ENCODE measurements at places on chromosomes 1 and 21.
A peak's percentile ranks its signal among the peaks of the same experiment; 100 is the strongest.

DNA sequence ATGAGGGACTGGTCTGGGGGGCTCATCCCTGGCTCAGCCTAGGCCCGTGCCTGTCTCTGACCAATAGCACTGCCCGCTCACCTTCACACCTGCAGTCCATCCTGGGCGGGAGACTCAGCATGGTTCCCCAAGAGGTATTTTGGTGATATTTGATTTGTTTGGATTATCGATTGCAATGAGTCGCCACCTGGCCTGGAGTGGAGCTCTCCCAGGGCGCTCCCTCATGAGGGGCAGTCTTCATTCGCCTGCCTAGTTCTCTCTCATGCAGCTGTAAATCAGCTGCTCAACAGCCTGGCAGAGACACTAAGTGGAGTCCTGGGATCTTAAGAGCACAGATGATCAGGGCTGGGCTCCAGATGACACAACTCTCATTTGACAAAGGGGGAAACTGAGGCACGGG lies 90.1 kb upstream of the ACTL8 start:
- no peak for DNase-seq

- no peak for DNase-seq
Measured at GRCh38 chr1:109954041-109954512, 30.5 kb upstream of the AHCYL1 start.

DNA sequence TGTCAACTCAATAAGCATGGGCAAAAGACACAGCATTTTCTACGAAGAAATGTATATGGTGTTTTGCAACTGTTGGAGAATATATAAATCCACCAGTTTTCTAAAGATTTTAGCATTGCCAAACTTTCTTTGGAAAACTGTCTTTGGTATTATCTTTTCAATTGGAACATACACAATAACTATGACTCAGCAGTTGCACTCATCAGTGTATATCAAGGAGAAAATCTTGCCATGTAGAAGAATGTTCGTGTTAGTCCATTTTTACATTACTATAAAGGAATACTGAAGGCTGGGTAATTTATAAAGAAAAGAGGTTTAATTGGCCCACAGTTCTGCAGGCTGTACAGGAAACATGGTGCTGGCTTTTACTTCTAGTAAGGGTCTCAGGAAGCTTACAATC lies 41.1 kb downstream of the PRKAA2 start:
- no peak for DNase-seq

DNA sequence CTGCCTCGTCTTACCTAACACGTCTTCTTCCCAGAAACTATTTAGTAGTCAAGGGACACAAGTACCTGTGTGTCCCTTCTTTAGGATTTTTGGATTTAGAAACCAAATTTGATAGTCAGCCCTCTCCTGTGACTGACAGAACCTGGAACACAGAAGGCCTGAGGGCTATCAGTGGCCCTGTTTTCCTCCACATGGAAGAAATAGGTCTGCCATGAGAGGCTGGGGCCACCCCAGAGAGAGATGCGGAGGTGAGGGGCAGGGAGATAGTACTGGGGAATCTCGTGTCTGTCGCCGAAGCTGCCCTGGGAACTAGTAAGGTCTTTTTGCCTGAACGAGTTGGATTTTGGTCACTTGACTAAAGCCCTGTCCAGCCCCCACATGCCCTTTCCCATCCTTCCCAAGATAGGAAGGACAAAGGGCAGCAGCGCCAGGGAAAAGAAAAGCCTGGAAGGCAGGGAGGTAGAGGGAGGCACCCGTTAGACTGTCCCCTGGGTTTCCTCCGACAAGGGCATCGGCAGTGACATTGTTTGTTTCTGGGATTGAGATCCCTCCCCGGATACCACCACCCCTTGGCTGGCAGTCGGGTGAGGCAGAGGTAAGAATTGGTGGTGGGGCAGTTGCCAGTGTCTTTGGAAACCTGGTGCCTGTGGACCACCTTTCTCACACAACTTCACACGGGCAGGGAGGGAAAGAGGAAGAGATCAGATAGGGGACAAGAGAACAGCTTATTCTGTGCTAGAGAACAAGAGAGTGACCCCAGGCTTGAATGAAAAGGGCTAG lies 19.8 kb downstream of the SMIM12 start:
- no peak for DNase-seq

GRCh38 chr1:103387898-103388297 lies 137.6 kb upstream of the RNPC3 start:
- no peak for DNase-seq

DNA sequence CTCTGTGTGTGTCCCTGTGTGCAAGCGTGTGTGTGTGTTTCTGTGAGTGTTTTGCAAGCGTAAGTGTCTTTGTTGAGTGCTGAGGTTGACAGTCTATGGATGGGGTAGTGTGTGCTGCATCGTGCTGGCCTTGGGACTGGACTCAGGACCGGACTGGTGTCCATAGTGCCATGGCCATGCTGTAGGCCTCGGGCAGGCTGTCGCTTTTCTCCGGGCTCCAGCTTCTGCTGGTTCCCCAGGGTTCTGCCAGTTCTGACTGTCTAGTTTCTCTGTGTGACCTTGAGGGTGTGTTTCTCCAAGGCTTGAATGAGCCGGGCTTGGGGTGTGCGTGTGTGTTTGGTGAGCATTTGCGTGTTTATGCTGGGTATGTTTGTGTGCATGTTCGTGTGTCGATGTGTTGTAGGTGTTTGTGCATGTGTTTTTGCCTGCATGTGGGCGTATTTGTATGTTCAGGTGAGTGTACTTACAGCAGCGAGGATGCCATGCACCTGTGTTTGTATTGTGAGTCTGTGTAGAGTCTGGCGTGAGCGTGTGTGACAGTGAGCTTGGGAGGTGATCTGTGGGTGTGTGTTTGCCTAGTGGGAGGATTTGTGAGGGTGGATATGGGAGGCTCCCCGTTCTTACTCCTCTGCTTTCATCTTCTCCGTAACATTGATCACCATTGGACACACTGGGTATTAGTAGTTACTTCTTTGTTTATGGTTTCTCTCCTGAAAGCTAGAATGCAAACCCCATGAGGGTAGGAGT lies 51.7 kb upstream of the POU3F1 start:
- DNase-seq: no peak

DNA sequence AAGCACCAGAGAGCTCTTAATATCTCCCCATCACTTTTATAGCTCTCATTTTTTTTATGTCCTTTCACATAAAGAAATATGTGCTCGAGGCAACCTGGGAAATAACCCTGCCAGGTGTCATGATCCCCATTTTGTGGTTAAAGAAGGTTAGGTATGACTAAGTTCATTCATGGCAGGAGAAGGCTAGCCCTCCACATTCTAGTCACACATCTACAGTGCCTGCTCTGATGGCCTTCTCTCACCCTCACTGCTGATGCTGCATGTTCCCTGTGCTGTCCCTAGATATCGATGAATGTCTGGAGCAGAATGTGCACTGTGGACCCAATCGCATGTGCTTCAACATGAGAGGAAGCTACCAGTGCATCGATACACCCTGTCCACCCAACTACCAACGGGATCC lies 187.5 kb downstream of the TPR start:
- DNase-seq: peak; percentile 61

GRCh38 chr21:34313116-34313515 lies 50.7 kb upstream of the KCNE2 start:
- DNase-seq: peak; percentile 8

DNA sequence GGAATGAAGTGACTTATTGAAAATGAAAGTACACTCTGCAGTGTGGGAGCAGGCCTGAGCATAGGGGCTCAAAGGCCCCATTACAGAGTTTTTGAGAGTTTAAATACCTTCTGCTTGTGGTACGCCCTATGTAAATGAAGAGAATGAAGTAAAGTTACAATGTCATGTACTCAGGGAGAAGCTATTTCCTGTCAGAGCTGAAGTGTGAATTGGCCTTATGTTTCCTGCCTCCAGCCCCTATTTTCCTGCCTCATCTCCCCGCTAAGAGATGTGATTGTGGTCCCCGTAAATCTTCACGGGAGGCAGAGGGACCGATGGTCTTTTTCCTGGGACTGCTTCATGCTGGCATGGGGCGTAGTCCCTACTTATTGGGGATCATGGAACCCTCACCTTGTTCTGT lies 2.5 kb upstream of the ZNF683 start:
- no peak for DNase-seq

- DNase-seq: peak; percentile 38
Measured at GRCh38 chr21:43733529-43734071, 14.7 kb downstream of the PDXK start.

DNA sequence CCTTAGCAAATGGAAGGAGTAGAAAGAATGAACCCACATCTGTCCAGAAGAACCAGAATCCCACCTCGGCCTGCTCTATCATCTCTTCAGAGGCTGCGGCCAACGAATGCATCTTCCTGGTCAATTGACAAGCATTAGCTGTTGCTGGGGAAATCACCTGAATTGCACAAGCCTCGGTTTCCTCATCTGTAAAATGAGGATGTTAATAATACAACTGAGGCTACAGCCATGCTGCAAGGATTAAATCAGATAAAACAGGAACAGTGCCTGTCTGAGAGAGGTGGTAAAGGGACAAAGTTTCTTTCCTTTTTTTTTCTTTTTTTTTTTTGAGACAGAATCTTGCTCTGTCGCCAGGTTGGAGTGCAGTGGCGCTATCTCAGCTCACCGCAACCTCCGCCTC lies 99.8 kb downstream of the KIF14 start:
- DNase-seq: no peak

- DNase-seq: no peak
Measured at GRCh38 chr1:154222918-154223317, 2.2 kb downstream of the UBAP2L start.

DNA sequence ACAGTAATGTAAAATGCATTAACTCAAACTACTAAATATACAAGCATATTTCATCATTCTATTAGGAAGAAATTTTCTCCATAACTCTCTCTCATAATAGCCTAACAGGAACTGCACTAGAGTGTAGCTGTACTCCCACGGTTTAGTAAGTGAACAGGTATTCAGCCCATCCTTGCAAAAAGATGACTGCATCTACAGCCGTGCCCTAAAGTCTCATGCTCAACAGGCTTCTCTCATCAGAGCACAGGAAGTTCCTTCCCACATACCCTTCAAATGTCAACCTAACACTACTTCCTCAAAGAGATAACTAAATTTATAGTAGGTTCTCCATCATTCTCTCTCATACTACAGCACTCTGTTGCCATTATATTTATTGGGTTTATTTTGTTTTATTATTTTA lies 251.6 kb downstream of the AKT3 start:
- peak; percentile 59 for DNase-seq

- no peak for DNase-seq
Measured at GRCh38 chr1:157540852-157541251, 11.5 kb downstream of the FCRL5 start.

DNA sequence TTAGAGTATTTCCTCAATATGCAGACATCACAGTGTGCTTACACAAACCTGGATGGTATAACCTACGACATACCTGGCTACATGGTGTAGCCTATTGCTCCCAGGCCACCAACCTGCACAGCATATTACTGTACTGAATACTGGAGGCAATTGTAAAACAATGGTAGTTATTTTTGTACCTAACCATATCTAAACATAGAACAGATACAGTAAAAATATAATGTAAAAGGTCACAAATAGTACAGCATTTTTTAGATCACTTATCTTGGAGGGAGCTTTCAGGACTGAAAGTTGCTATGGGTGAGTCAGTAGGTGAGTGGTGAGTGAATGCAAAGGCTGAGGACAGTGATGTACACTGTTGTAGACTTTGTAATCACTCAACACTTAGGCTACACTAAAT lies 492.3 kb downstream of the MRPL39 start:
- DNase-seq: no peak

- DNase-seq: no peak
Measured at GRCh38 chr1:90561103-90561783, 155.9 kb downstream of the BARHL2 start.

- DNase-seq: no peak
Measured at GRCh38 chr21:44088401-44088780, 18.8 kb upstream of the PWP2 start.

GRCh38 chr1:203558064-203558760 lies 64.3 kb downstream of the OPTC start:
- peak; percentile 96 for DNase-seq

GRCh38 chr1:201469645-201470074 lies 672 bp upstream of the PHLDA3 start:
- no peak for DNase-seq

- no peak for DNase-seq
Measured at GRCh38 chr1:50438945-50439344, 15.7 kb upstream of the DMRTA2 start.

DNA sequence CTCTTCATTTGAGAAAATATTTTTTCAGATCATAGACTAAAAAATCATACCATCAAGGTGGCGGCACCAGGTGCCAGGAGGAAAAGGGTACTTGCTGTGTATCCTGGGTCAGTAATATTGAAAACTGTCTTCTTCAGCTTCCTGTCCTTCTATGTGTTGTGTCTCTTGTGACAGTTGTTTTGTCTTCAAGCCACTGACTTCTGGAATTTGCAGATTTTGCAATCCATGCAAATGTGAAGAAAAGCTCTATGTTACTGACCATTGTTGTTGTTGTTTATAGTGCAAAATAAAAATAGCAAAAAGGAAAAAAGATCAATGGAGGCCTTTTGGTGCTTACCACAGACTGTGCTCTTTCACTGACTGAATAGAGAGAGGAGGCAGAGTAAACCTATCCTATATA lies 83.2 kb upstream of the RHOU start:
- DNase-seq: no peak

- DNase-seq: no peak
Measured at GRCh38 chr1:163866564-163866963, 544.8 kb downstream of the NUF2 start.

DNA sequence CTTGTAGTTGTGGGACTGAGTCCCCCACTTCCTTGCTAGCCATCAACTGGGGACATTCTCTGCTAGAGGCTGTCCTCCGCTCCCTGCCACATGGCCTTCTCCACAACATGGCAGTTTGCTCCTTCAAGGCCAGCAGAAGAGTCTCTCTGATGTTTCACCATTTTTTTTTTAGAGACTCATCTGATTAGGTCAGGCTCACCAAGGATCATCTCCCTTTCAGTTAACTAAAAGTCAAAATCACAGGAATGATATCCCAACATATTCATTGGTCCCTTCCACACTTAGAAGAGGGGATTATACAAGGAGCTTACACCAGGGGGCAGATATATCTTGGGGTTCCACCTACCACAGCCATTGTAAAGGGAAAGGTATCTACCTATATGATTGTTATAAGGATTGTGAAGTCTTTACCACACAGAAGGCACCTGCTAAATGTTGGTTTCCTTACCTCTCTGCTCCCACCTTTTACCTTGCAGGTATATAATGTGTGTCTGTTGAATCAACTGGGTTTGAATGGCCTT lies 23.3 kb downstream of the RIMKLA start:
- no peak for DNase-seq

- no peak for DNase-seq
Measured at GRCh38 chr1:59359325-59359724, 62.4 kb downstream of the FGGY start.

GRCh38 chr1:162882248-162882674 lies 21.3 kb upstream of the CCDC190 start:
- no peak for DNase-seq

- no peak for DNase-seq
Measured at GRCh38 chr1:1086911-1087341, 12.8 kb upstream of the RNF223 start.

DNA sequence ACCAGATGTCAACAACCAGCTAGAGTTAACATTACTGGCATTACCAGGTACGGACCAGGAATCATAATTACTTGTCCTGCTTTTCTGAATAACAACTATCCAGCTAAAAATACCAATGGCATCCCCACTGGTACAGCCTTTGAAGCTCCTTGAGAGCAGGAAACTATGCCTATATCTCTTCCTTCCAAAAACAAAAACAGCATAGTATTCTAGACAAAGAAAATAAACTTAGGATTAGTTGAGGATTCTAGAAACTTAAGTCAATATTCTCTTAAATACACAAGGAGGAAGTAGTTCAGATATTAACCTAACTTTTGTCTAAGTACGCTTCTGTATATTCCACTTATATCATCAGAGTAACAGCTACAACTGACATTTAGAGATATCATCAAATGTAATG lies 3.0 kb downstream of the FUBP1 start:
- DNase-seq: no peak

GRCh38 chr1:112818990-112819689 lies 104.0 kb upstream of the PPM1J start:
- no peak for DNase-seq
